ENCODE measurements at places on chromosomes 1 and 21.

DNA sequence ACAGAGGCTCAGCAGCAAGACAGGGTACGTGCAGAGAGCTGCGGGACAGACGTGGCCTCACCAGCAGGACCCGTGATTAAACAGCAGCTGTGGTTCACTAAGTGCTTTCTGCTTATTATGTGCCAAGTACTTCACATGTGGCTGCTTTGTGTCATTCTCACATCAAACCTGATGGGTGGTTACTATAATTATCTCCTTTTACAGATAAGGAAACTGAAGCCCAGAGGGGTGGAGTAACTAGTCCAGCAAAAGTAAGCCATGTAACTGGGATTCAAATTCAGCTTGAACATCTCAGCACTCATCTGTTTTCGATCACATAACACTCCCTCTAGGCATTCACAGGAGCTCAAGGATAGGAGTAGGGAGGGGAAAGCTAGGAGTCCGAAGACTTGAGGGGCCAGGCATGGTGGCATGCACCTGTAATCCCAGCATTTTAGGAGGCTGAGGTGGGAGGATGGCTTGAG is 50.8 kb upstream of the CLIC4 start:
- no peak for DNase-seq

DNA sequence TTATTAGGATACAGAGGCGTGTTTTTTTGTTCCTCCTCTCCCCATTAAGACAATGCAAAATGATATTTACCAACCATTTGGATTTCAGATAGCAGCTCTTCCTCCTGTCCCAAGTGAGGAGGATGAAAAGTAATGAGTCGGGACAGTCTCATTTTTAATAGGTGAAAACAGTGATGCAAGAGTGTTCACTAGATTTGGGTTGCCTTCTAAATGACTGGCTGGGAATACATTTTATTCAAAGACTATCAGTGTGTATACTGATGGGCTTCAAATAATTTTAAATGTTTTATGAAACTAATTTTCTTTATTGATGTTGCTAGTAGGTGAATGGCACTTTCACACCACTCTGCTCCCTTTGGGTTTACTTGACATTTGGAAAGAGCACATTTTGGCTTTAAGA is 2.1 kb downstream of the RCOR3 start:
- no peak for DNase-seq

DNA sequence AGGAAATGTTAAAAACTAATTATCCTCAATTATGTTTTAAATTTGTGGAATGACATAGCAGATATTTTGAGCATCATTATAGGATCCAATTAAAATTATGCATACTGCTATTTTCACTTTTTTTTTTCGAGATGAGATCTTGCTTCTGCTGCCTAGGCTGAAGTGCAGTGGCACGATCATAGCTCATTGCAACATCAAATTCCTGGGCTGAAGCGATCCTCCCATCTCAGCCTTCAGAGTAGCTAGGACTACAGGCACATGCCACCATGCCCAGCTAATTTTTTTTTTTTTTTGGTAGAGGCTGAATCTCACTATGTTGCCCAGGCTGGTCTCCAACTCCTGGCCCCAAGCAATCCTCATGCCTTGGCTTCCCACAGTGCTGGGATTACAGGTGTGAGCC is 11.3 kb upstream of the SLC1A7 start:
- no peak for DNase-seq

- DNase-seq, result no peak
Measured at GRCh38 chr1:45551684-45552083, 1.1 kb downstream of the AKR1A1 start.

DNA sequence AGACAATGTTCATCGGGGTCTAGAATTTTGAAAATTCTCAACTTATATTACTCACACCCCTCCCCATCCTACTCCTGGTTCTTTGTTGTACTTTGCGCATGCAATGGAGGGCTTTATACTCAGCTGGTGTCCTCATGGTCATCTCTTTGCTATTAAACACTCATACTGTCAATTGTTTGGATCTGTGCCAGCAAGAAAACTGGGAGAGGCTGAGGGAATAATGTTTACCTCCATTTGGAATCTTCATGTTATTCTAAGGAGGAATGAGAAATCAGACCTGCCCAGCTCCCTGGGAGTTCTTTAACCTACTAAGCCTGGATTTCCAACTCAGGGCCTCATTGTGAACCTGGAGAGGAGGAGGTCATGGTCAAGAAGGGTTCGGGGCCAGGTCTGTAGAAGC is 143.9 kb upstream of the DNAH14 start:
- no peak for DNase-seq

GRCh38 chr1:92485381-92486250 is 1.1 kb downstream of the GFI1 start:
- no peak for DNase-seq

GRCh38 chr1:11800756-11801433 is 4.9 kb downstream of the MTHFR start:
- DNase-seq, result no peak

Data from HTR-8/SVneo (cell line).